ENCODE measurements at places on chromosomes 1 and 21.

DNA sequence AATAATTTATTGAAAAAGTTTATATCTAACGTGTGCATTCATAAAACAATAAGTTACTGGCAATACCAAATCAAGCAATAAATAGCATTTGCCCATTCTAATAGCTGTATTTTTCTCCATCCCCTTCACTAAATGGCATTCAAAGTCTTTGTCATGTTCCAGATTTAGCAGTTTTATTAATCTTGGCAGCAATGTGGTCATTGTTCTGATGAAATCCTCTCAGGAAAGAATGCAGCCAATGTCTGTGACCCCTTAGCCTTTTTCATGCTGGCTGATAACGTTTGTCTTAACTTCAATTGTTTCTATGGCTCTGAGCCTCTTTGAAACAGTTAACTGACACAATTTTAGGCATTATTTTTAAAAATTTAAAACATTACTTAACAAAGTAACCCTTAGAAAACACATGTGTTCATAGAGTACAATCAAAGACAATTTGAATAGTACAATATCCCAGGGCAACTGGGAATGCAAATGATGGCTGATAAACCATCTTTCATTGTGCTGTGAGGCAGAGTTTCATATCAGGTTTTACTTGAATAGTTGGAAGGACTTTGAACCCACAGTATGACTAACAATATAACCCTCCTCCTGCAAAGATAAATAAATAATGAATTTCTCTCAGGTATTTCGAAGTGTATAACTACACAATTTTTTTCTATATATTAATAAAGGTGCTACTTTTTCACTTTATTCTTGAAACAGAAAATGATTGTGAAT, 217.5 kb downstream of the LRRIQ3 start:
- no peak for DNase-seq

- no peak for DNase-seq
Measured at GRCh38 chr1:20266141-20266540, 24.5 kb upstream of the VWA5B1 start.

DNA sequence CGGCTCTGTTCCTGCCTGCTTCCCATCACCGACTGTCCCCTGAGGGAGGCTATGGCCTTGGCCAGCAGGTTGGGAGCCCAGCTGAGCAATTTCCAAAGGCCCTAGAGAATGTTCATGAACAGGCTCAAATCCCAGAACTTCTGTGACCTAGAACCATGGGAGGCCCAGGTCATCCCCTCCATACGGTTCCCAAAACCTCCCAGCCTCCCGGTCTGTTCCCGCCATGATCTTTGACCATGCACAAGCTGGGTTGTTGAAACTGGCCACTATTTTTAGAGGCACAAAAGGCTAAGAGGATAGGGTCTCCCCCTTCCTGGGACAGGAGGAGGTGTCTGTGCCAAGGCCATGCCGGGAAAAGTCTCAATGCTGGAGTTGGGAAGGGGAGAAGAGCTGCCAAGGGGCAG, 27.5 kb downstream of the EPHA2 start:
- no peak for DNase-seq

DNA sequence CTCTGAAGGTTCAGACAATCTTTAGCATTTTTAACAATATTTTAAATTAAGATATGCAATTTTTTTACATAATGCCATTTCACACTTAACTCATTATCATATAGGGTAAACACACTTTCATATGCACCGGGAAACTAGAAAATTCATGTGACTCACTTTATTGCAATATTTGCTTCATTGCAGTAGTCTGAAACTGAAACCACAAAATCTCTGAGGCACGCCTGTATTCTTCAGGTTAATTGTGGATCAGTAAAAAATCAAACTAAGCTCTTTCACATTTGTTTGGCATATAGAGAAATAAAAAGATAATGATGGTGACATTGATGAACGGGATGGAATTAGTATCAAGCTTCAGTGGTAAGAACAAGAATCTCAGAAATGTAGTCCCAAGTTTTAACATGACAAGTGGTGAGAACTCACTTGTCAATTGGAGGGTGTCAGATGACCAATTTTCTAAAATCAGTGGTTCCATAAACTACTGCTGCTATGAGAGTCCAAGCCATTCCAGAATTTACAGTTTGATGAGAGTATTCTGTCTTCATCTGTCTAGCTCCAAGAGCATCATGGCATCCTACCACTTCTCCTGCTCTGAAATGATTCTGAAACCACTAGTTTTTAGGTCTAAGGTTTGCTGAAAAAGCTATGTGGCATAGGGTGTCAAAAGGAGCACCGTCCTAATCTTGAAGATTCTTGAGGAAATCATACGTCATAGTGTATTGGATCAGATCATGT, 281.0 kb downstream of the PTPRC start:
- DNase-seq: no peak

DNA sequence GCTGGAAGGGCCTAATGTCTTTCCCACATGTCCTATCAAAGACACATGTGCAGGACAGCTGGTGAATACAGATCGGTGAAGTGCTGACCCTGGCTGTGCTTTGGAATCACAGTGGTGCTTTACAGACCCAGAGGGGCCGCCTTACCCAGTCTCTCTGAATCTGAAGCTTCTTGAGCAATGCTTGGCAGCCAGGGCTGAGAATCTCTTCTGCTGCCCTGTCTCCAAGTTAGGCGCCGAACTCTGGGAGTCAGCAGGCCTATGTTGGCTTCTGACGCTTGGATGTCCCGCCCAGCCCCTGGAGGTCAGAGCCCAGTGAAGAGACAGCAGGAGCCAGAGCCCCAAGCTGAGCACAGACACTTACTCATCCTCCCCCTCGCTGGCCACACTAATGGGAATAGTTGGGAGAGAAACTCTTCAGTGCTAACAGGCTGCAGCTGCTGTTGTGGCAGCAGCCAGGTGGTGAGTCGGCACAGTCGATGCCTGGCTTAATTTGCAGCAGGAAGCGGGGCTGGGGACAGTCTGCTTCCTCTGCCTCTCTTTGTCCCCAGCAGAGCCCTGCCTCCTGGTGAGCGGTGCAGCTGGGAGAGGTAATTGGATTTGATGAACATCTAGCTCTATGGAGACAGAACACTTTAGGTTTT, 68.1 kb downstream of the URB2 start:
- no peak for DNase-seq

GRCh38 chr1:20612221-20612746, 21.0 kb upstream of the PINK1 start:
- DNase-seq: no peak

DNA sequence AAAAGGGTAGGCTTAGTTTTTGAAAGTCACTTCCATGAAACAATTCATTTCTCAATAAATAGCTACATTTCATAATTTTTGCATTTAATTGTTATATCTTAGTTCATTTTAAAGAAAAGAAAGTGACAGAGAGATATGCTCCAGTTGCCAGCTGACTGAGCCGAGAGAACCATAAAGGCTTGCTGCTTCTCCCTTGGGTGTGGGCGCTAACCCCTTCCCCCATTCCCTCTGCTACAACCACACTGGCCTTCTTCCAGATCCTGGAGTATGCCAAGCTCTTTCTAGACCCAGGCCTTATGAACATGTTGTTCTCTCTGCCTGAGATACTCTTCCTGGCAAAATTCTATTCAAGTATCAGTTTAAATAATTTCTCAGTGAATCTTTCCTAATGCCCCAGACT, 12.3 kb downstream of the SORT1 start:
- DNase-seq: no peak

DNA sequence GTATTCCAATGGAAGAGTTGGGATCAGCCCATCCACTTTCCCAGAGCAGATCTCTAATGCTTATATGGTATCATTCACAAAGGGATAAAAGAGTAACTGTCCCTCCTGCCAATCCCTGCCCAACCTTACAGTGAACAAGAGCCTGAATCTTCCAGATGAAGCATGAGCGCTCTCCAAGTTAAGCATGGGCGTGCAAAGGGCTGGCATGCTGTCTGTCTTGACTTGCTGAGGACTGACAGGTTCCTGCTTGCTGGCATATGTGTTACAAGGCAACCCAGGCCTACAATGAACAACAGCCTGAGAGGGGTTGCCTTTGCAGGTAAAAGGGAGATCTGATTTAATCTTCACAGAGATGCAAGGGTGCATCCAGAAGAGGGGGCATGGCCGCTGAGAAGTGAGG, 155.6 kb upstream of the SOD1 start:
- no peak for DNase-seq

- no peak for DNase-seq
Measured at GRCh38 chr1:2858676-2859075, 57.2 kb upstream of the TTC34 start.

- no peak for DNase-seq
Measured at GRCh38 chr1:169117599-169117998, 11.1 kb downstream of the ATP1B1 start.

GRCh38 chr1:26857473-26858060, 5.4 kb upstream of the SFN start:
- DNase-seq: no peak

DNA sequence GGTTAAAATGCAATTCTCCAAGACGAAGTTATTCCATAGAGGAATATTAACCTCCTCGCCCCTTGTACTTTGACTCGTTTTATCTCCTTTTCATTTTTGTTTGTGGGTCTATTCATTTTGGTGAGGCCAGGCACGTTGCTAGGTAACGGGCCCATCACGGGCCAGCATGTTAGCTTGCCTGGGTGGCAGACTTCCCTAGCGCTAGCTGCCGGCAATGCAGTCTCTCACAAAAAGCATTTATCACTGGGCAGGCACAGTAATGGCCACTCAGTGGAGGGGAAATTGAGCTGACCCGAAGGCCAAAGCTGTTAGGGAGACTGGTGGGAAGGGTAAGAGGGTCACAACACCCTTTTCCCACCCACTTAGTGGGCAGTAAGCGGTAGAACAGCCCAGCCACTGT, 234.4 kb upstream of the FOXD3 start:
- no peak for DNase-seq

DNA sequence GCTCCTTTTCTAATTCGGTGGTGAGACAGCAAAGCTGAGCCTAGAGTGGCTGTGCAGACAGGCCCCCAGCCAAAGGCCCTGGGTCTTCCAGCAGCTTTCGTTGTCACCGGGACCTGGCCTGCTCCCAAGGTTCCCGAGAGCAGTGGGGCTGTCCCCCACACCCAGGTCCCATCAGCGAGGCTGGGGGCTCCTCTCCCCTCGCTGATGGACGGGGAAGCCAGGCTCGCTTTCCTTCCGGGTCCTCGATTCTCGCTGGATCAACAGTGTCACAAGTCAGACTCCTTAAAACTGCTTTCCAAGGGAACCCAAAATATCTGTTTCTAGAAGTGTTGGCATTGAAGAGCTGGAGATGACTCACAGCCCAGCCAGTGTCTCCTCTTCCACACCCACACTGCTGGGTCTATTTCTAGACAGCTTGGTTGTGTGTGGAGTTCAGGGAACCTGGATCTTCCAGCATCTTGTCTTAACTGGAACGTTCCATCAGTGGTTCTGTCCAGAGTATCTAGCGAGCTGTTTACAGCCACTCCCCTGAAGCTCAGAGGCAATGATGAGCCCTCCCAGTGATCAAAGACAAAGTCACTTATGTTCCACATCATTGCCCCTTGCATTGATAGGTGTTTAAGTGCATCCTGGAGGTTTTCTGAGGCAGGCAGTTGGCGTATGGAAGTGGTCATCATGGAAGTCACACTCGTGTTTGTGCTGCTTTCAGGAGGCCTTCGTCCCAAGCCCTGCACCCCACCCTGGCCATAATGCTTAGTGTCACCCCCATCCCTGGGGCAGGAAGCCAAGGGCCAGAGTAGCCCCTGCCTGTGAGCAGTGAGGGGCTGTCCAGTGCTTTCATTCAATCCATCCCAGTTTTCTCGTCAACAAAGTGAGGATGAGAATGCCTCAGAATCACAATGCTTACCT, 35.2 kb downstream of the RRP1 start:
- no peak for DNase-seq

- DNase-seq: no peak
Measured at GRCh38 chr1:59601811-59602210, 212.9 kb upstream of the HOOK1 start.

DNA sequence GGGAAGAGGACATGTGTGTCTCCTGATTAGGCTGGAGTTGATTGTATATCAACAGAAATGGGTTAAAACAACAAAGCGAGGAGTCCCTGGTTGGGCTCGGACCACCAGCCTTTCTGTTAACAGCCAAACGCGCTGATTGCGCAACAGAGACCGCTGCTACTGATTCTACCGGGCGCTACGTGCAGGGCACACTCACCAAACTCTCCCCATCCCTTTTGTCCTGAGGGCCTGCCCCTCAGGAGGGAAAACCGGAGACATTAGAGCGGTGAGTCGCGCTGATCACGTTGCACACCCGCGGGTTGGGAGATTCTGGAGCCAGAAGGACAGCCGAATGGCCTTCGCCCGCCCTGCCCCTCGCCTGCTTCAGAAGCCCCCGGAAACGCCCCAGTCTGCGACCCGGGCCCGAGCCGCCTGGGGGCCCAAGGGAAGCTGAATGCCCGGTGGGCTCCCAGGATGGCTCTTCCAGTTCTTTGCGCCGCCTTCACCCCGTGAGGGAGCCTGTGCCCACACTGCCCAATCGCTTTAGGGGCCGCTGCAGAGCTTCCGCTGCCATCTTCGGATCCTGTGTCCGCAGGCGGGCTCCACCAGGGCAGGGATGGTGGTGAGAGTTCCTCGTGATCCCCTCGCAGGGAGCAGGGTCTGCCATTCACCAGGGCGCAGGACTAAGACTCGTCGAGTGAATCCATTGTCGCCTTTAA, 165.4 kb upstream of the NBPF11 start:
- no peak for DNase-seq

- DNase-seq: peak; percentile 30
Measured at GRCh38 chr1:19344372-19344810, 32.3 kb downstream of the SLC66A1 start.

DNA sequence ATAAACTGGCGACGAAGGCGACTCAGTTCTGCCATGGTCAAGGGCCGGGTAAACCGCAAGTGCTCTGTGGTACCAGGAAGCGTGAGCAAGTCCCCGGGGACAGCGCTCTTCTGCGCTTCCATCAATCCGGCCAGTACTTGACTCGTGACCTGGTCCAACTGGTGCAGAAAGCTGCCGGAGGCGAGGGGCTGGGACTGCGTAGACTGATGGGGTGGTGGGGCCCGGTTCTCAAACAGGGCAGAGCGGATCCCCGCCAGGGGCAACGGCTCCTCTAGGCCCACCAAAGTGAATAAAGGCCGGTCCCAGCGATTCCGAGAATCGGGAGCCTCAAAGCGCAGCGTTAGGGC, 852 bp downstream of the KTI12 start:
- no peak for DNase-seq

- no peak for DNase-seq
Measured at GRCh38 chr1:203354246-203354645, 3.3 kb upstream of the FMOD start.

DNA sequence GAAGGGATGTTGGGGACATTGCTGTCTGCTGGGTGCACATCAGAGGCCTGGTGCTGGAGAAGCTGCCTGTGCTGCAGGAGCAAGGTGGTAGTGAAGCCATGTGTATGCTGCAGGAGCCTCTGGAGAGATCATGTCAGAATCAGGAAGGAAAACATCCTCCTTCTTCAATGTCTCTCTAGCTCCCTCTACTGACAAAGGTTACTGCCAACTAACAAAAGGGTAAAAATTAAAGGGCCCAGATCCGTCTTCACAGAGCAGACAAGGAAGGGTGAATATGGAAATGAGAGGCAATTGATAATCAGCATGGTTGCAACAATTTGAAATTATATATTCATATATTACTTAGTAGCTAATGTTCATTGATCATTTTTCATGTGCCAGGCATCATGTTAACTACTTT, 32.2 kb downstream of the FAM177B start:
- DNase-seq: no peak

GRCh38 chr21:43854773-43855633, 10.0 kb upstream of the AGPAT3 start:
- DNase-seq: no peak
